ENCODE measurements at places on chromosomes 7 and 10.
A peak's percentile ranks its signal among the peaks of the same experiment; 100 is the strongest.

GRCh38 chr10:12448340-12448728 is 99.0 kb downstream of the CAMK1D start:
- DNase-seq: peak; percentile 37

DNA sequence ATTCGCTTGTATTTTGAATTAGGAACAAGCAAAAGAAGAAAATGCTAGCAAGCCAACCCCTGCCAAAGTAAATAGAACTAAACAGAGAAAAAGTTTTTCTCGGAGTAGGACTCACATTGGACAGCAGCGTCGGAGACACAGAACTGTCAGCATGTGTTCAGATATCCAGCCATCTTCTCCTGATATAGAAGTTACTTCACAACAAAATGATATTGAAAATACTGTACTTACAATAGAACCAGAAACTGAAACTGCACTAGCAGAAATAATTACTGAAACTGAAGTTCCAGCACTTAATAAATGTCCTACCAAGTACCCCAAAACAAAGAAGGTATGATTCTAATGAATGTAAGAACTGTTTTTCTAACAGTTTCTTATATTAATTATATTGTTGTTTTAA is 87.9 kb downstream of the KMT2E start:
- no peak for DNase-seq

DNA sequence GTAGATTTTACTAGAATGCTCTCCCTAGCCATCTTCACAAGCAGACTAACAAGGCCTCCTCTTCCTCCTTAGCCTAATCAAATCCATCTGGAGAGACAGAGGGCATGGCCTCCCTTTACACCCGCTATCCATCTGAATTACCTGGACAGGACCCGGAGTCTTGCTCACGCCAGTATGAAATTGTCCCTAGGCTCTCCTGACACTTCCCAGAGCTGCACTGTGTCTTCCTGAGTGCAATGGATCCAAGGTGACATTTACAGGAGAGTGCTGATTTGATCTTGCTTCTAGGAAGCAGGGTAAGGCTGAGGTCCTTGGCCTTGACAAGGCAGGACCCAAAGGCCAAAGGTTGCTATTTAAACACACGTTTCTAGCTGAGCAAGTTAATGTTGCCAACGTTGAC is 147.8 kb downstream of the HIBADH start:
- no peak for DNase-seq

DNA sequence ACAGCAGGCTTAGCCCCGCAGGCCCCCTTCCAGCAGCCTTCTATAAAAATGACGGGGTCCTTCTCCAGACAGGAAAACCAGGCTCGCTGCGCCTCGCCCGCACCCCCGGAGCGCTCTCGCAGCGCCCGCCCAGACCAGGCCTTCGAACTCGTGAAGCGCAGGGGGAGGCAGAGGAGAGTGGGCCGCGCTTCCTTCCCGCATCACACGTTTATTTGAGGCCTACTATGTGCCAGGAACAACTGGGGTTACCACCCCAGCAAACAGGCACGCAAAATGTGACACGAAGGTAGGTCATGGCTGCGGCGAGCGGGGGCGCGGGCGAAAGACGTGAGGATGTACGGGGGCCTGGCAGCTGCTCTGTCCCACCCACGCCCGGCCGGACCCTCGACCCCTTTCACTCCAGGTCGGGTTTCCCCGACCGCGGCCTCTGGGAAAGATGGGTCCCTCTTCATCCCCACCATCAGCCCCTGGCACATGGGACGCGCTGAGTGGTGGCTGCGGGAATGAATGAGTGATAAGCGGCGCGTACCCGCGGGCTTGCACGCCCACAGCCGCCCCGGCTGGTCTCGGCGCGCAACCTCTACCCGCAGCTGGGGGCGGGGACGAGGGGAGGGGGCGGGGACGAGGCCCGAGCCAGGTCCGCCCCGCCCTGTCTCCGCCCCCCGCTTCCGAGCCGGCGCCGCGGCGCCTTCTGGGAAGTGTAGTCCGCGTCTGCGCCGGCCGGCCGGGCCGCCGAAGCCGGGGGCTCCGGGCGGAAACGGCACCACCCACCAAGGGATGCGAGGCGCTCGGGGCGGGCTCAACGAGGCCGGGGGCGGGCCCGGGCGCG is 59.1 kb downstream of the ZNF467 start:
- peak; percentile 70 for DNase-seq

DNA sequence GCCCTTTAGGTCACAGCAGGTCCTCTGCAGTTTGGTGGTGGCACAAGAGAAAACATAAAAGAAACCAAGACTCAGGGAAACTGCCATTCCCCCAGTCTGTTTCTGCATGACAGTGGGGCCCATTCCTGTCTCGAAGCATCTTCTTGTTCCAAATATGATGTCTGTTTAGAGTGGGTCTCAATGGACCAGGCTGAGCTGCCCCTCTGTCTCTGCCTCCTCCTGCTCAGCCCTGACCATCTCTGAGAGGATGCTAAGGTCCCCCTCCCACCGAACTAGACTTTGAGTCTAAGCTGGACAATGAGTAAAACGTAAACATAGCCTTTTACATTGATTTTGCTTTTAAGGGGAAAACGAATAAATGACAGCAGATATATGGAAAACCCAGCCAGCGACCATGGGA is 40.4 kb downstream of the CLEC2L start:
- DNase-seq: no peak

DNA sequence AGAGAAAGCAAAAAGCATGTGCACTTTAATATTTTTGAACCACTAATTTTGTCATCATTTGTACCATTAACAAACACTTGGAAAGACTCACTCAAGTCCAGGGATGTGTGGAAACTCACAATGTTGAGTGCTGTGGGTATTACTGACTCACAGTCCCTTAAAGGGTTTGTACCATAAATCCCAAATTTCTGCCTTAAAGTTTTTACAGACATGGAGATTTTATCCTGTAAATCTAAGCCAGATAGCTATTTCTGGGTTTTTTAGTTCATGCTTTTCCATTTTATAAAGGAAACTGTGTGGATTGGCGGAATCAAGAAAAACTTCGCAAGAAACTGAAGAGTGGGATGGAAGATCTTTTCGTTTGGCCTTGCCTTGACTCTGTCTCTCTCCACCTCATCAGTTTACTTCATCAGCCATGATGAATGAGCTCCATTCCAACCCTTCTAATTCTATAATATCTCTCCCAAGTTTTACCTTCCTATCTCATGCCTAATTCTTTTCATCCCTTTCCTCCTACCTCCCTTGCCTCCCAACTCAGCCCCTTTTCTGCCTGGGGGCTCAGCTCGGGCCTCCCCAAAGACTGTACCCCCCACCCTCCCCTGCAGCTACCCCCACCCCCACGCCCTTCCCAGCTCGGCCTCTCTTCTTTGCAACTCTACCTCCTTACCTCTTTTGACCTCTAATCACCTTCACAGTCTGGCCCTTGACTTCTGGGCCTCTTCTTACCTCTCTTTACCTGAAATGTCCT is 218.5 kb upstream of the MKLN1 start:
- no peak for DNase-seq

- DNase-seq: no peak
These were observed 6.5 kb downstream of the ZAN start for GRCh38 chr7:100739934-100740333.

- DNase-seq: peak; percentile 69
These were observed 57.5 kb downstream of the EXOC4 start for GRCh38 chr7:133310232-133310862.

DNA sequence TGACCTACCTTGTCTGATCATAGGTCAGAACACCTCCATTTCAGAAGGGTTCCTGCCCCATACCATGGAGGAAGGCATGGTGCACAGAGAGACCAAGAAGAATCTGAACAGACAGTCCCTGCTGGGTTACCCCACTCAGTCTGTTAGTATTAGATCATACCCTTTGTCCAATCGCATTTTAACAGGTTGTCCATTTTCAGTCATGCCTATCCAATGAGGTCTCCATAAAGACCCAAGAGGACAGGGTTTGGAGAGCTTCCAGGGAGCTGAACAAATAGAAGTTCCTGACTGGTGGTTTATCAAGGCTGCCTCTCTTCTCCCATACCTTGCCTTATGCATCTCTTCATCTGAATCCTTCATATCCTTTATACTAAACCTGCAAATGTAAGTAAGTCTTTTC is 21.2 kb upstream of the SLC16A12 start:
- peak; percentile 60 for DNase-seq

Measured in brain microvascular endothelial cell (primary cell).